ENCODE measurements at places on chromosomes 1 and 21.

DNA sequence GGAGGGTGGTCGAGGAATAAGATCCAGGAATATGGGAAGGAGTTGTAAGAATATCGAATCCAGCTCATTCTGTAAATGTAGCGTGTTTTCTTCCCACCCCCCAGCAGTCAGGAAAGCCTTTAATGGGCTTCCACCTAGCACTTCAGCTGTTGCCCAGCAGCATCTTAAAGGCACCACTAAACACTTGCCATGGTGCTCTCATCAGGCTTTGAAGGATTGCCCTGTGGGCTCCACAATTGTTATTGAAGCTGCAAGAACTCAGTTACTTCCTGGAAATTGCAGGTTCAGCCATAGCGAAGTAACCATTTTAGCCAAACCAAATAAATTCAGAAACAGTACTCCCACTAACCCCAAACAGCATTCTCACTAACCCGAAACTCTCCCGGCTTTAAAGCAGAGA, 511.2 kb downstream of the PLPP3 start:
- no peak for DNase-seq

DNA sequence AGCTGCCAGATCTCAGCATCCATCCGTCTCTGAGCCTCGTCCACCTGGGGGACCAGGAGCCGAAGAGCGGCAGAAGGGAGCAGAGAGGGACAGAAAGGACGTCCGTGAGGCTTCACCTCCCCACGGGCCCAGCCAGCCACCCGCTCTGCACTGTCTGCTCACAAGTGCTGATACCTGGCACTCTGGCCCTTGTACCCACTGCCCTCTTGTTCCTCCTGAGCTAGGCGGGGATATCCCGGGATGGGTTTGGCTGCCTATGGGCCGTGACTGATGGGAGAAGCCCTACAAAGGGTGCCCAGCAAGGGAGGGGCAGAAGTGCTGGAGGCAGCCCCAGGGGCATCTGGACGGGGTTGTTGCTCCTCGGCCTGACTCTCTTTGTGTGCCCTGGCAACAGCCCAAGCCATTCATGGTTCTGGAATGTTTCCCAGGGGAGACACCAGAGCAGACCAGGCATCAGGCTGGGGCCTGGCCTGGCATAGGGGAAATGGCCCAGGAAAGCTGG, 57.6 kb downstream of the LDLRAD2 start:
- DNase-seq, result no peak

GRCh38 chr1:81834921-81835698, 34.4 kb downstream of the ADGRL2 start:
- no peak for DNase-seq

DNA sequence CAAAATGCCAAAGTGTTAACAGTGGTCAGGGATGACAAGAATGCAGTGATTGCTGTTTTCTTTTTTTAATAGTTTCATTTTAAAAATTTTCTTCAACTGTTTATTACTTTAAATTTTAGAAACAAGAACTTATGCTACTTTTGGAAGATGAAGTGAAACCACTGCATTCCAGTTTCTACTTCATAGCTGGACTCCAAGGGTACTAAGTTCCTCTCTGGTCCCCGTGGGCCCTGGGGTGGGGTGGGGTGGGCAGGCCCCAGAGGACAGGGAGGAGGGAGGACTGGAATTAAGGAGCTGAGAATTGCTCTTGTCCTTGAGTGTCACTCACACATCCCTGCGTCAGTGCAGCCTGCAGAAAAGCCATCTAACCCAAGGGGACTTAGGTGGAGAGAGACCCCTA, 97.3 kb downstream of the RAVER2 start:
- no peak for DNase-seq

DNA sequence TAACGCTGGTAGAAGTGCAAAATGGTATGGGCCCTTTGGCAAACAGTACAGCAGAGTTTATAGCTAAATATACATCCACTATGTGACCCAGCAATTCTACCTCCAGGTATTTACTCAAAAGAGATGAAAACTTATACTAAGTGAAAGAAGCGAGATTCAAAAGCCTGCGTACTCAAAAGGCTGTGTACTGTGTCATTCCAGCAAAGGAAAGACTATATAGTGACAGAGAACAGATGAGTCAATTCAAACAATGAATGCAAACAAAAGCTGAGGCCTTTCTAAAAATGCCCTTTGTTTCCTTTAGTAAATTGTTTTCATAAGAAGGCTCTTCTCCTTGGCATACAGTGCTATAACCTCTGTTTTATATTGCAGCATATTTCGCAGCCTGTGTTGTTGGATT, 268.8 kb upstream of the CSF3R start:
- no peak for DNase-seq

GRCh38 chr21:31394309-31394708, 50.2 kb upstream of the TIAM1 start:
- DNase-seq, result no peak

DNA sequence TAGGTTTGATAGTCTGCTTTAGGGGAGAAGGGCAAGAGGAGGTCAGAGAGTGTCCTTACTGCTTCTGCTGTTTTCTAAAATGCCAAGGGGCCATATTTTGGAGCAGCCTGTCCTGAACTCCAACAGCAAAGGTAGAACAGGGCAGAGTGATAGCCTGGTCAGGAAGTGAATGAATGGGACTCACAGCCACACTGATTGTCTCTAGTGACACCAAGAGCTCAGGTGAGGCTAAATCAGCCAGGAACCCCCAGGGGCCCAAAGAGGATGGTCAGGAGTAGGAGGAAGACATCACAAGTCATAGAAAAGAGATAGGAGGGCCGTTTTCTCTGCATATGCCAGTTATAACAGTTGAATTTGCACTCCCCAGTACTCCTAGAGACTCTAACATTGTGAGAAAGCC, 97.4 kb upstream of the DUSP10 start:
- DNase-seq, result no peak

- no peak for DNase-seq
Measured at GRCh38 chr1:169483500-169483966, 2.2 kb downstream of the SLC19A2 start.

- no peak for DNase-seq
Measured at GRCh38 chr1:221164029-221164428, 284.8 kb downstream of the HLX start.

- DNase-seq, result no peak
Measured at GRCh38 chr1:26239936-26240335, 5.9 kb downstream of the CEP85 start.

- peak; percentile 15 for DNase-seq
Measured at GRCh38 chr1:206685769-206686477, 1.2 kb downstream of the MAPKAPK2 start.

GRCh38 chr1:225838793-225839192, 28.9 kb downstream of the EPHX1 start:
- no peak for DNase-seq

DNA sequence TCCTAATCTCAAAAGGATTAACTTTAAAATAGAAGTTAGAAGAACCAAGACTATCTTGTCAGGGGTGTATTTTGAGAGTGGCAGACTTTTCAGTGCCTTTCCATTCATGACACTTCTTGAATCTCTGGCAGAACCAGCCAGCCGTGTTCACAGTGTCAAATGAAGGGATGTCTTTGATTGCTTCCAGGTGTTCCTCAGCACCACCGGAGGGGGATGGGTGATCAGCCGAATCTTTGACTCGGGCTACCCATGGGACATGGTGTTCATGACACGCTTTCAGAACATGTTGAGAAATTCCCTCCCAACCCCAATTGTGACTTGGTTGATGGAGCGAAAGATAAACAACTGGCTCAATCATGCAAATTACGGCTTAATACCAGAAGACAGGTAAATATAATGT, 32.3 kb downstream of the FMO1 start:
- DNase-seq, result no peak

- DNase-seq, result no peak
Measured at GRCh38 chr1:180962178-180962577, 49.5 kb downstream of the KIAA1614 start.

Data from stimulated activated CD4-positive, alpha-beta T cell treated with anti-CD3 and anti-CD28 coated beads, TNF-alpha, amount 100 ng/mL, for 24 hours (primary cell).